Kidney (tissue), 22 donors: ENCODE measurements at places on chromosomes 1 and 21. TPM values are rescaled to one million over a fixed set of nuclear protein-coding genes. Genes with fewer than 3 reads are reported as not detected.

DNA sequence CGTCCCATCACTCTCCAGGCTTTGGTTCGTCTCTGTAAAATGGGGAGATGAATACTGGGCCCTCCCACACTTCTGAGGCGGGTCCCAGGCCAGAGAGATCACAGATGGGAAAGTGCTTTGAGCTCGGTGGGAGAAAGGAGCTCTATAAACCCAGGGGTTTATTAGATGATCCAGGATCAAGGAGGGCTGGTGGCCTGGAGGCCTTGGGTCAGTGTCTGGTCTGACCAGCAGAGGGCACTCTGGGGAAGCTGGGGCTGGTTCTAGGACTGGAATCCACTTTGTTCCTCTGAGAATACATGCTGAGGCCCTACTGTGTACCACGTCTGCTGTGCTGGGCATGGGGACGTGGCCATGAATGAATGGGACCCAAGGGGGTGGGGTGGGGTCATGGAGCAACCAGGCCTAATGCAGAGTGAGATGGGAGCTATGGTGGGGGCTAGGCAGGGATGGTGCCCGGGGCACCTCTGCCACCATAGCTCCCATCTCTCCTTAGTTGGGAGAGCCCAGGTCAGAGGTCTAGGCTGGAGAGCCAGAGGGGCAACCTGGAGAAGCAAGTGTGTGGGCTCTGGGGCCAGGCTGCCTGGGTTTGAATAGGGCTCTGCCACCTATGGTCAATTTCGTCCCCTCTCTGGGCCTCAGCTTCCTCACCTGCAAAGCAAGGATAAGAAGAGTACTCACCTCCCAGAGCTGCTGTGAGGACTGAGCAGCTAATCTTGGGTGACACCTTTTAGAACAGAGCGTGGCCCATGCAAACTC lies 9.0 kb upstream of the FAM131C start:
- DNase-seq: no peak

DNA sequence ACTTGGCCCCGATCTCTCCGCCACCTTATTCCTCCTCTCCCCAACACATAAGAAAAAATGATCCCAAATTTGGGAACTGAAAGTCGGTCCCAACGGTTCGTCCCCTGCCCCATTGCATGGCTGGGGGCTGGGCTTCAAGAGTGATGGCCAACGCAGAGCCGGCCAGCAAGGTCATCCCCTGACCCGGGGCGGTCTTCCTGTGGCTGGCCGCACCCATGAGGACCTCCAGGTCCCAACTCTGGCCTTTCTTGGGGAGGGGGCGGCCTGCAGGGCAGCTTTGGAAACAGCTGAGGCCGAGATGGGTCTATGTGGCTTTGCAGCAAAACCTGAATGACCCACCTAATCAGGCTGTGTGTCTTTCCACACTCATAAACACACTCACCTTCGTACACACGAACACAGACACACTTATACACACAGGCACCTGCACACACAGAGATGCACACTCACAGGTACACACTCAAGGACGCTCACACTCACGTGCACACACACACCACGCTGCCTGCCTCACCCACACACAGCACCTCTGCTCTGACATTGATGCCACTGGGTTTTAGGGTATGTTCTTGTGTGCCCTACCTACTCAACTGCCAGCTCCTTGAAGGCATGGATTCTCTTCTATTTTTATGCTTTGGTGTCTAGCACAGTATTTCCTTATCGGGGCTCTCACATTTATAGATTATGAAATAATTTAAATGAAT lies 562 bp downstream of the DYNLT5 start:
- DNase-seq: peak; percentile 12

- DNase-seq: peak; percentile 50
Measured at GRCh38 chr1:155179112-155180031, 5.7 kb downstream of the TRIM46 start.

DNA sequence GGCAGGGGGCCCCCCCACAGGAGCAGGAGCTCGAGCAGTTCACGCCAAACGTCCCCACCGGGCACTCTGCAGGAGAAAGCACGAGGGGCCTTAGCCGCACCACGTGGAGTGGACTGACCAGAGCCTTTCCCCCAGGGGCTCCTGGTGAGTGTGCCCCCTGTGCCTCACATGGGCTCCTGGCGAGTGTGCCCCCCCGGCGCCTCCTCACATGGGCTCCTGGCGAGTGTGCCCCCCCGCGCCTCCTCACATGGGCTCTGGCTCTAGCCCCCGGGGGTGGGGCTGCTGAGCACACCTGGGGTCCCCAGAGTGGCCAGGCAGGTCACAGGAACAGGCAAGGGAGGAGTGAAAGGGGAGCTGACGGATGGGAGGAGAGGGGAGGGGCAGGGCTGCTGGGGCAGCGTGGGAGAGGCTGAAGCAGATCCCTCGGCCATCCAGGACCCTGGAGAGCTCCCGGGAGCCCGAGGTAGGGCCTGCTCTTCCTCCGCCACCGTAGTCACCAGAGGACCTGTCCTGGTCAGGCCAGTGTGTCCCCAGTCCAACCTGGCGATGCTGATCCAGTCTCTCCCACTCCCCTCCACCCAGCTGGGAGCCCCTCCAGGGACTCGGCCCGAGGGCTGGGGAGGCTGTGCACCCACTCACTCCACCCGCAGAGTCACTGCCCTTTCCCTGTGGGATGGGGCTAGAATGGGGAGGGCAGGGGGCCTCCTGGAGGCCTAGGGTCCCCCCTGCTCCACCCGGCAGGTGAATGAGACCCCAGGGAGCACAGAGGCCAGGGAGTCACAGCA lies 47.6 kb downstream of the ARHGEF16 start:
- DNase-seq: peak; percentile 92

- DNase-seq: no peak
Measured at GRCh38 chr1:5965586-5966131, 26.6 kb downstream of the NPHP4 start.

GRCh38 chr1:217407534-217408001 lies 223.3 kb downstream of the GPATCH2 start:
- no peak for DNase-seq

DNA sequence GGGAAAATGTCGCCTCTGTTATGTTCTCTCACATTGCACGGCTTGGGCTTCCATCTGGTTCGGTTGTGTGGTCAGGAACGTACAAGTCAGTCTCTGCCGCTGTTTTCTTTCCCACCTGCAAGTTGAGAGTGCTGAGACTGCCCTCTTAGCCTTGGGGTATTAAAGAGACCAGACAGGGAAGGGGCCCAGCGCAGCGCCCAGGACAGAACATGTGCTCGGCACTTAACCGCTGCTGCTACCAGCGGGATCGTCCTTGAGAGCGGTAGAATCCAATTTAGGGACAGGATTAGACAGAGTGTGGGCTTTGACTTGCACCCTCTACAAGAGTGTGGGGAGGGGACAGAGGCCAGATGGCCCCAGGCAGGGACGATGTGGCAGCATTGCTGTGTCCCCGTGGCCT lies 17.7 kb upstream of the AGPAT3 start:
- no peak for DNase-seq

DNA sequence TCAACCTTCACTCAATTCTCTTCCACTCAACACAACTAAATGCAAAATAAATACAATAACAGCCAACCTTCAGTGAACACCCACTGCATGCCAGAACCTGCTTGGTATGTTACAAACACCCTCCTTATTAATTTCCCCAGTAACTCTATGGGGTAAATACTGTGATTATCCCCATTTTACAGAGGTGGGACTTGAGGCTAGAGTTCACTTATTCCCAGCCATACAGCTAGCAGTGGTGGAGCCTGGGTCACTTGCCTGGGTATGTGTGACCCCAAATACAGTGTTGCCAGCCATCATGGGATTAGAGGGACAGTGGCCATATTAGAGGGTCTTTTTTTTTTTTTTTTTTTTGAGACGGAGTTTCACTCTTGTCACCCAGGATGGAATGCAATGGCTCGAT lies 1.6 kb downstream of the CPLANE2 start:
- no peak for DNase-seq

DNA sequence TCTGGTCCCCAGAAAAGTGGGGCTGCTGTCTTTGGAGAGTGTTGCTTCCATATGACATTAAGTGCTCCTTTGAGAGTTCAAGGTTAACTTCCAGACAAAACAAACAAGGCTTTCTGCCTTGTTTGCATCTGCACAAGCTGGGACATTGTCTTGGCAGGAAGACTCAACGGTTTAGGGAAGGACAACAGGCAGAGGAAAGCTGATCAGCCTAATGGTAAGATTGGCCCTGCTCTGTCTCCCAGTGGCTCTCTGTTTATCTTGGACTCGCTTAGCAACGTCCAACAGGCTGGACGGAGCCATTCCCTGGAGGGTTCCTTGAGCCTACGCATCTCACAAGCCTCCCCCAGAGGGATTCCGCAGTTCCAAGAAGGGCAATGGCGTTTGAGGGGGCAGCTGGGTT lies 62.2 kb upstream of the SLC44A3 start:
- peak; percentile 82 for DNase-seq

- no peak for DNase-seq
Measured at GRCh38 chr1:63619558-63619957, 26.3 kb downstream of the PGM1 start.

- peak; percentile 61 for DNase-seq
Measured at GRCh38 chr21:46604975-46605766, at the start of gene S100B. TSS of gene S100B (minus strand) at chr21:46605082. CDS start at chr21:46602415, 2,667 bp downstream.

- DNase-seq: no peak
Measured at GRCh38 chr1:208449951-208450350, 205.8 kb upstream of the PLXNA2 start.

- no peak for DNase-seq
Measured at GRCh38 chr21:15079269-15079668, 14.5 kb upstream of the NRIP1 start.

DNA sequence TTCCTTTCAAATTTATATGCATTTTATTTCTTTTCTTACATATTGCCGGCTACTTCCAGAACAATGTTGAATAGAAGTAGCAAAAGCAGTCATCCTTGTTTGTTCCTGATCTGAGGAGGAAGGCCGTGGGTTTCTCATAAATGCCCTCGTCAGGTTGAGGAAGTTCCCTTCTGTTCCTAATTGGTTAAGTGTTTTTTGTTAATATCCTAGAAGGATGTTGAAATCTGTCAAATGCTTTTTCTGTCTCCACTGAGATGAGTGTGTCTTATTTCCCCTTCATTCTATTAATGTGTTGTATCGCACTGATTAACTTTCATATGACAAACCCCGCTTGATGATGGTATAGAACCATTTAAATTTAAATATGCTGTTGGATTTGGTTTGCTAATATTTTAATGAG lies 15.4 kb downstream of the TTLL10 start:
- DNase-seq: no peak

DNA sequence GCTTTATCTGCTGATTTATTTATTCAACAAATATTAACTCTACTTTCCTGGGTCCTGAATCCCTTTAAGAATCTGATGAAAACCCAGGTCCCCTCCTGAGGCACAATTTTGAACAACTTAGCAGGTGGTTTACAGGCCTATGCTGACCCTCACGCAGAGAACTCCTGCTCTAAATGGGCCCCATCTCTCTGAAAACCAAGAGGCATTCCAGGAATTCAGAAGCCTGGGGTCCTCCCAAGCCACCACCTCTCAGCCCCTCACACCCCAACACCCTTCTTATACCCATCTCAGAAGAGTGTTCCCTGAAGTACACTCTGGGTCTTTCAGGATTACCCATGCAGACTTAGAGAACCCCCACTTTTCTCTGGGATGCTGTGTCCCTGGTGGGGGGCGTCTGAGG lies 34.5 kb downstream of the LHX4 start:
- DNase-seq: no peak

Gene SLC1A7
- total RNA-seq: not detected

Gene SPSB1
- total RNA-seq: 25.9 TPM

Gene MRAP
- not detected for total RNA-seq

Gene KIF21B
- total RNA-seq: 5.6 TPM

Gene RASSF5
- 18.8 TPM for total RNA-seq

Gene MORN1
- total RNA-seq: 24.7 TPM

Gene BRINP3
- 1.8 TPM for total RNA-seq

Gene NUAK2
- total RNA-seq: 19.4 TPM

Gene LEFTY1
- 8.6 TPM for total RNA-seq

Gene SIPA1L2
- total RNA-seq: 20.2 TPM

Gene C8B
- total RNA-seq: not detected
